ENCODE measurements at places on chromosomes 6 and 20. TPM values are rescaled to one million over a fixed set of nuclear protein-coding genes. Genes with fewer than 3 reads are reported as not detected.

- no peak overlapping the region for H3K4me3 ChIP-seq
- no peak overlapping the region for H3K27ac ChIP-seq
- H3K36me3 ChIP-seq = no peaks in the 10 kb centered on the region
Observed at GRCh38 chr6:21587179-21587960, 6.2 kb upstream of the SOX4 start.

MLIP gene
- total RNA-seq = not detected

DNA sequence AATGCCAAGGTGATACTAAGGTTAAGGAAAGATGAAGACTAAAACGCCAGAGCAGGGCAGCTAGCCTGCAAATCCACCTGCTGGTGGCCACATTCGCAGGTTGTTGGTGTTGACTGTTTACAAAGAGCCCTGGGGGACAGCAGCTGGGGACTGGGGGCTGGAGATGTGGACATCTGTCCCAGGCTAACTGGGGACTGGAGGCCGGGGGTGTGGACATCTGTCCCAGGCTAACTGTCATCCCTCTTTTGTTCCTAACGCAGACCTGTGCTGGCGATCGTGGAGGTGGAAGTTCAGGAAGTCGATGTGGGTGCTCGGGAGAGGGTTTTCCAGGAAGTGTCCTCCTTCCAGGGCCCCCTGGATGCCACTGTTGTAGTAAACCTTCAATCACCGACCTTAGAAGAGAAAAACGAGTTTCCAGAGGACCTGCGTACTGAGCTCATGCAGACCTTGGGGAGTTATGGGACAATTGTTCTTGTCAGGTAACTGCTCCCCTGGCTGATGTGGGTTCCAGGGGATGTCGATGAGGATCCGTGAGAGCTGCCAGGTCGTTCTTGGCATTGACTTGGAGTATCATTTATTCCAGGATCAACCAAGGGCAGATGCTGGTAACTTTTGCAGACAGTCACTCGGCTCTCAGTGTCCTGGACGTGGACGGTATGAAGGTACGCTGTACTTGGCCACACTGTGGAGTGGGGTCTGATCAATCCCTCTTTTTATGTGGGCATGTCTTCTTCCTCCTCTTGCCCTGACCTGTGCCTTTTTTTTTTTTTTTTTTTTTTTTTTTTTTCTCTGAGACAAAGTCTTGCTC lies 87.0 kb downstream of the SERAC1 start:
- peaks cover 73% of the 10 kb centered on the region for H3K36me3 ChIP-seq
- no peak overlapping the region for H3K27ac ChIP-seq
- H3K27me3 ChIP-seq = no peaks in the 10 kb centered on the region

GRCh38 chr20:37200926-37201826 lies 21.8 kb upstream of the MROH8 start:
- H3K4me3 ChIP-seq = no peak overlapping the region
- no peaks in the 10 kb centered on the region for H3K27me3 ChIP-seq
- H3K36me3 ChIP-seq = peaks cover 97% of the 10 kb centered on the region
- no peak overlapping the region for H3K27ac ChIP-seq
- no peak for DNase-seq

C6orf52 gene
- total RNA-seq = 10.5 TPM

DNA sequence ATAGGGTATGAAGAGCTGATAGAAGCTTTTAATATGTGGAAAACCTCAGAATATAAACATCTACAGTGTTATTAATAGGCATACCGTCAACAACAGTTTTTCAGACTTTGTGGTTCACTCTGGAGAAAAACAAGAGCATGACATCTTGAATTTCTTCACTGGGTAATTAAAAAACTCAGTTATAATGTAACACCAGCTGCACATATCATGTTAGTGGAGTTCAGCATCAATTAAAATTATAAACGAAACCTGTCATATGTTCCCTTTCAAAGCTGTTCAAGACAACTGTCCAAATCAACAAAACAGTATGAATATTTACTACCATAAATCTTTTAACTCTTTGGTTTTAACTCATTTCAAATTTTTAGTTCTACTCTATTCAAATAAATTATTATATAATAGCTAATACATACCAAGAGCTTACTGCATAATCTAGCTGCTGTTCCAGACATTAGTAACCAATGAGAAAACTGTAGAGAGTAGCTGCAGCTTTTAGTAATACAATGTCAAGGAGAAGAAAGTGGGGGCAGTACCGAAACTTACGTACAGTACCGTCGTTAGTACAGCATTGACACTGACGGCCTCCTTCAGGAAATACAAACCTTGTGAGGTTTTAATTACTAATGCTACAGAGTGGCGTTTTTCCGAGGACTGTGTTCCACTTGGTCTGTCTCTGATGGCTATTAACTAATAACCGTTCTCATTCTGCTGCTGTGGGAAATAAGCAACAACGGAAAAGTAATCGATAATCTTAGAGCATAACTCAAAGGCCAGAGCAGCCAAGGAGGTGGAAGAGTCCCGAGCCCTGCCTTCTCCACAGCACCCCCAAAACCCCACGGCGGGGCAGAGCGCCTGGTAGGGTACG lies 532 bp upstream of the PM20D2 start:
- no peak for DNase-seq
- H3K27ac ChIP-seq = no peak overlapping the region
- peak overlapping the region; percentile 41 for H3K4me3 ChIP-seq
- no peaks in the 10 kb centered on the region for H3K4me1 ChIP-seq

Measured in K562 (cell line).